CD14-positive monocyte (primary cell): ENCODE measurements at places on chromosomes 3 and 15. TPM values are rescaled to one million over a fixed set of nuclear protein-coding genes. Genes with fewer than 3 reads are reported as not detected.

The IL17RC gene
- polyA plus RNA-seq: 17.9 and 22.3 TPM in 2 replicates

The SCN11A gene
- polyA plus RNA-seq: not detected

The TNFAIP8L3 gene
- polyA plus RNA-seq: not detected

The CHST2 gene
- 18.0 TPM for polyA plus RNA-seq

The TRAIP gene
- 0.95 TPM for polyA plus RNA-seq

The SLC35G2 gene
- not detected in 2 replicates for polyA plus RNA-seq

The FGF12 gene
- not detected in 2 replicates for polyA plus RNA-seq

The CLDN1 gene
- not detected in 2 replicates for polyA plus RNA-seq

The VILL gene
- 29.1 and 33.9 TPM in 2 replicates for polyA plus RNA-seq

The THAP10 gene
- 0.15 and 0.20 TPM in 2 replicates for polyA plus RNA-seq

The PLSCR5 gene
- polyA plus RNA-seq: not detected

The NR1I2 gene
- 0.06 and 0.07 TPM in 2 replicates for polyA plus RNA-seq

The CIP2A gene
- 1.3 TPM for polyA plus RNA-seq

The SAMD7 gene
- polyA plus RNA-seq: not detected

The KCNMB2 gene
- polyA plus RNA-seq: not detected

The PPARG gene
- polyA plus RNA-seq: 0.56 TPM

The HMG20A gene
- polyA plus RNA-seq: 11.6 TPM

The C3orf80 gene
- 0.03 TPM in 1 of 2 replicates, not detected in the other for polyA plus RNA-seq

The MORC1 gene
- not detected in 2 replicates for polyA plus RNA-seq

The CDHR4 gene
- not detected for polyA plus RNA-seq

The GALK2 gene
- 14.5 TPM for polyA plus RNA-seq

The KLHL40 gene
- not detected for polyA plus RNA-seq

The EAF2 gene
- polyA plus RNA-seq: 19.0 and 31.5 TPM in 2 replicates

The EIF4G1 gene
- polyA plus RNA-seq: 13.9 TPM

The IGSF11 gene
- not detected for polyA plus RNA-seq

The GPR87 gene
- 0.15 TPM for polyA plus RNA-seq

The TGM5 gene
- polyA plus RNA-seq: not detected in 2 replicates

The CPLX3 gene
- not detected for polyA plus RNA-seq

The STRIT1 gene
- not detected for polyA plus RNA-seq

The RTP4 gene
- 1.2 and 1.7 TPM in 2 replicates for polyA plus RNA-seq

The C3orf20 gene
- 0.05 and 0.11 TPM in 2 replicates for polyA plus RNA-seq

The NCBP2 gene
- polyA plus RNA-seq: 42.9 TPM

The CELF6 gene
- not detected for polyA plus RNA-seq

The EOMES gene
- polyA plus RNA-seq: 0.09 TPM

The LRRC2 gene
- not detected for polyA plus RNA-seq

The ZMYND10 gene
- polyA plus RNA-seq: 0.12 TPM

The RCN2 gene
- 3.7 and 7.1 TPM in 2 replicates for polyA plus RNA-seq

The GPR160 gene
- 11.5 TPM for polyA plus RNA-seq

The FANCI gene
- 0.80 and 1.4 TPM in 2 replicates for polyA plus RNA-seq

The ABI3BP gene
- polyA plus RNA-seq: not detected

The GOLGA6B gene
- not detected for polyA plus RNA-seq

The UPK1B gene
- not detected for polyA plus RNA-seq

The SMCO1 gene
- polyA plus RNA-seq: not detected in 2 replicates

The CD200 gene
- 0.13 TPM for polyA plus RNA-seq

The TGM4 gene
- polyA plus RNA-seq: not detected

The CPB1 gene
- polyA plus RNA-seq: not detected in 2 replicates

The CTXND1 gene
- polyA plus RNA-seq: not detected

The ATP10A gene
- polyA plus RNA-seq: 3.9 and 4.8 TPM in 2 replicates

The NAALADL2 gene
- polyA plus RNA-seq: not detected in 2 replicates

The AGBL1 gene
- not detected for polyA plus RNA-seq

The GOLGA6L7 gene
- not detected in 2 replicates for polyA plus RNA-seq

The SKOR1 gene
- not detected for polyA plus RNA-seq

The ADAMTS9 gene
- not detected in 2 replicates for polyA plus RNA-seq

The TRPM1 gene
- not detected for polyA plus RNA-seq

The TM4SF18 gene
- polyA plus RNA-seq: not detected

The GABRA5 gene
- not detected for polyA plus RNA-seq

The OTOL1 gene
- not detected for polyA plus RNA-seq

The MESP2 gene
- polyA plus RNA-seq: 0.67 TPM
